ENCODE measurements at places on chromosomes 12 and 14. TPM values are rescaled to one million over a fixed set of nuclear protein-coding genes. Genes with fewer than 3 reads are reported as not detected.

DNA sequence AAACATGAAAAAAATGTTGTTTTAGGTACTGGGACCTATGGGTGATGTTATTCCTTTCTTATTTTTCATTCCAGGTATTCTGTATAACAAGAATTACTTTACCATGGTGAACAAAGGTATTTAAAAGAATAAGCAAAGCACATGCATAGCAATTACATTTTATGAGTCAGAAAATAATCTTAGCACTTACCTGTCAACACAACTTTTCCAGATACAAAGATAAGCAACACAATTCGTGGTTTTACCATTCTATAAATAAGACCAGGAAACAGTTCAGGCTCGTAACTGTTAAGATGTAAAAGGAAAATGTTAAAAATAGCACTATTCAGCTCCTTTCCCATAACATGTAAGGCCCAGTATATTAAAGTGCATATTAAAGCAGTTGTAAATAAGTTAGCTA, 12.3 kb upstream of the ATG14 start:
- no peaks in the 10 kb centered on the region for H3K36me3 ChIP-seq
- no peak overlapping the region for H3K4me3 ChIP-seq
- DNase-seq: no peak
- H3K27ac ChIP-seq: no peak overlapping the region
- no peaks in the 10 kb centered on the region for H3K27me3 ChIP-seq

DNA sequence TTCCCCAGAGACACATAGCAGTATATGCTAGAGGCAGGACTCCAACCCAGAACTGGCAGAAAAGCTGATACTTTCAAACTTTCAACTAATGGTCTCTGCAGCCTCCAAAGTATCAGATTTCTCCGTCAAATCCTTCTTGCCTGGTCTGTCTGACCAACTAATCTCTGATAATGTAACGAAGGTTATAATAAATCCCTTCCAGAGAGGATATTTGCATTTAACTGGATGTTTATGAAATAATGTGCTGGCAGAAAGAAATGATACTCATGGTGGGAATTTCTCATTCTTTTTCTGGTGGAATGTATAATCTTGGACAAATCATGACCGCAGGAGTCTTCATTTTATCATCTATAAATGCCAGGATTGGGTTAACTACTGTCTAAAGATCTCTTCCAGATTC, 860.3 kb downstream of the DIO2 start:
- no peak overlapping the region for H3K4me3 ChIP-seq
- no peaks in the 10 kb centered on the region for H3K36me3 ChIP-seq
- no peak for DNase-seq
- no peak overlapping the region for H3K27ac ChIP-seq
- no peaks in the 10 kb centered on the region for H3K27me3 ChIP-seq

- no peak overlapping the region for H3K27ac ChIP-seq
- H3K4me1 ChIP-seq: peaks cover 3% of the 10 kb centered on the region
- H3K4me3 ChIP-seq: peak overlapping the region; percentile 53
- H3K36me3 ChIP-seq: no peaks in the 10 kb centered on the region
- peaks cover 27% of the 10 kb centered on the region for H3K27me3 ChIP-seq
- peak; percentile 42 for DNase-seq
Observed at GRCh38 chr12:96985515-96986362, 78.7 kb downstream of the NEDD1 start.

DNA sequence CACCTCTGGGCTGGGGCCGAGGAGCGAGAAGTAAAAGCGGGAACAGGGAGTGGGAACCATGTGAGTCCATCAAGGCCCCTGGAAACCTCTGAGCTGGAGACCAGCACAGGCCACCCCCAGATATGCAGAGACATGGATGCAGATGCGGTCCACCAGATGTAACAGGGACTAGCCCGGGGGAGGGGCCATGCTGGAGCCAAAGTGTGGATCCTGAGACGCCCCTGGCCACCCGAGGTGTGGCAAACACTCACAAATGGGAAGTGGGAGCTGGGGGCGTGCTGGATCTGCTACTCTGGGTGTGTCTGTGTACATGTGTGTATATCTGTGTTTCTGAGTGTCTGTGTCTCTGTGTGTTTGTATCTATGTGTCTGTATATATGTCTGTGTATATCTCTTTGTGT, 12.8 kb downstream of the MYL2 start:
- H3K27ac ChIP-seq: no peak overlapping the region
- no peak overlapping the region for H3K4me3 ChIP-seq
- H3K4me1 ChIP-seq: peaks cover 2% of the 10 kb centered on the region
- H3K36me3 ChIP-seq: no peaks in the 10 kb centered on the region
- no peak for DNase-seq

GRCh38 chr12:6326316-6327228, 15.3 kb downstream of the TNFRSF1A start:
- no peak overlapping the region for H3K4me3 ChIP-seq
- peaks cover 44% of the 10 kb centered on the region for H3K36me3 ChIP-seq
- peak overlapping the region; percentile 33 for H3K27ac ChIP-seq
- DNase-seq: peak; percentile 41
- peaks cover 55% of the 10 kb centered on the region for H3K4me1 ChIP-seq

DNA sequence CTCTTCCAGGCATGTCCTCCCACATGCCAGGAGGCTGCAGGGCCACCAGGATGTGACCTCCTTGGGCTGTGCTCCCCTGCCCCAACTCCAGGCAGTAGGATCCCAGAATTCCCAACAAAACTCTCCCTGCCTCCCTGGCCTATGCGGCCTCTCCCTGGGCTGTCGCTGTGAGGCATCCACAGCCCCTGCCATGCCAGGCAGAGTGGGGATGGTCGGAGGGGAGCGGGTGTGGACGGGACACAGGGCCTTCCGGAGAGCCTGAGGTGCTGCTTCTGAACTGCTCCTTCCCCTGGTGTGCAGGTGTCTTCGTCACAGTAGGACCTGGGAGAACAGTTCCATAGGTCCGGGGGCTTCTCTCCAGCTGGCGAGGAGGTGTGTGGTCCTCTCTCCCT, 18.3 kb downstream of the GPR132 start:
- no peaks in the 10 kb centered on the region for H3K27me3 ChIP-seq
- H3K36me3 ChIP-seq: peaks cover 21% of the 10 kb centered on the region
- no peak overlapping the region for H3K4me3 ChIP-seq

- H3K4me1 ChIP-seq: peaks cover 42% of the 10 kb centered on the region
- H3K27me3 ChIP-seq: no peaks in the 10 kb centered on the region
- no peak for DNase-seq
Observed at GRCh38 chr14:100213587-100213955, 25.4 kb upstream of the YY1 start.

DNA sequence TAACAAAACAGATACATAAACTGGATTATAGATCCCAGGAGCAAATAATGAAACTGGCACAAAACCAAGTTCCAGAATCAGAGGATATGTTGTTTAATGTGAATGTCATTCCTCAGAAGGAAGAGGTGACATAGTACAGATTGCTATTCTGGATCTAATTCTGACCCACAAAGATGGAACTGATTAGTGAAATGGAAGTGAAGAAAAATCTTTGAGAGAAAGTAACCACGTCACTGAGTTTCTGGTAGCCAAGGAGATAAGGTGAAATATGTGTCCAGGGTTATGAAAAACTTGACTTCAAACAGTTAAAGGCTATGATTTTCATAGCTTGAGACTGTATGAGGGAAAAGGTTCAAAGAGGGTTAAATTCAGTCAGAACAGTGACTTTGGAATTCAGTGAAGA, 8.3 kb downstream of the OR10AD1 start:
- H3K27ac ChIP-seq: no peak overlapping the region
- peaks cover 34% of the 10 kb centered on the region for H3K27me3 ChIP-seq
- peaks cover 4% of the 10 kb centered on the region for H3K36me3 ChIP-seq
- peaks cover 13% of the 10 kb centered on the region for H3K4me1 ChIP-seq
- H3K4me3 ChIP-seq: no peak overlapping the region
- no peak for DNase-seq

The GPR68 gene
- total RNA-seq: 45.3 TPM

The LALBA gene
- not detected for total RNA-seq

The LTB4R gene
- 28.0 TPM for total RNA-seq
